Activated T-helper 2 cell treated with anti-CD3 and anti-CD28 coated beads, Interferon-gamma antibody, Interleukin-2, Interleukin-4, amounts not matched to agents 10 μg/mL and 5 μg/mL and 100 μg/mL, durations not matched to agents 14 hours and 24 hours and 36 hours (primary cell): ENCODE measurements at places on chromosomes 1 and 21. TPM values are rescaled to one million over a fixed set of nuclear protein-coding genes. Genes with fewer than 3 reads are reported as not detected.

DNA sequence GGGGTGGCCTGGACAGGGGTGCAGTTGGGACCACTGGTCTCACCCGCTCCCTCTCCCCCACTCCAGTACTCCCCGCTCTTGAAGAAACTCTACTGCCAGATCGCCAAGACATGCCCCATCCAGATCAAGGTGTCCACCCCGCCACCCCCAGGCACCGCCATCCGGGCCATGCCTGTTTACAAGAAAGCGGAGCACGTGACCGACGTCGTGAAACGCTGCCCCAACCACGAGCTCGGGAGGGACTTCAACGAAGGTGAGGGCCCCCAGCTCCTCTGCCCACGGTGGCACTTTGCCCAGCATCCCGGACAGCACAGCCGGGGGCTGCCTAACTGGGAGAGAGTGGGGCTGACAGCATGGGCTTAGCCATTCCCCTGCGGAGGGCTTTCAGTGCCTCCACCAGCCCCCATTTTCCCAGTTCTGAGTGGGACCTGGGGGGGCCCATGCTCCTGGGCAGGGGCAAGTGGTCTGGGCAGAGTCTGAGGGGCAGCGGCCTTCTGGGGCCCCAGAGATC lies 30.2 kb upstream of the CCDC27 start:
- DNase-seq, result no peak

DNA sequence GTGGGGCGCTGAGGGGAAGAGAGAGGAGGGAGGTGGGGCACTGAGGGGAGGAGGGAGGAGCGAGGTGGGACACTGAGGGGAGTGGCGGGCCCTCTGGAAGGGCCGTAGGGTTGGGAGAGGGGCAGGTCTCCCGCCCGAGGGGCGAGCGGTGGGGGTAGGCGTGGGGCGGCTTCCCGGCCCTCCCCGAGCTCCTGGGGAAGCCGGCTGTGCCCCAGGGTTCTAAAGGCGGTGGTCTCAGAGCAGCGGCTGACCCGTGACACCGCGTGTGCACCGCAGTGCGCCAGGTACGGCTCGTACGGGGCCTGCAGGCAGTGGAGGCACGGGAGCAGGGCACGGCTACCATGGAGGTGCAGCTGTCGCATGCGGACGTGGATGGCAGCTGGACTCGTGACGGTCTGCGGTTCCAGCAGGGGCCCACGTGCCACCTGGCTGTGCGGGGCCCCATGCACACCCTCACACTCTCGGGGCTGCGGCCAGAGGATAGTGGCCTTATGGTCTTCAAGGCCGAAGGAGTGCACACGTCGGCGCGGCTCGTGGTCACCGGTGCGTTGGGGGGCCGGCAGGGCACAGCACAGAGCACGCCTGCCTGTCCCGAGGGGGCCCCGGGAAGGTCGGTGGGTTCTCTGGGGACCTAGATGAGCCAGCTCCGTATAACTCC lies 68.5 kb downstream of the OBSCN start:
- peak; percentile 6 for DNase-seq

GRCh38 chr21:29318354-29318753 lies 19.6 kb downstream of the BACH1 start:
- DNase-seq, result no peak

DNA sequence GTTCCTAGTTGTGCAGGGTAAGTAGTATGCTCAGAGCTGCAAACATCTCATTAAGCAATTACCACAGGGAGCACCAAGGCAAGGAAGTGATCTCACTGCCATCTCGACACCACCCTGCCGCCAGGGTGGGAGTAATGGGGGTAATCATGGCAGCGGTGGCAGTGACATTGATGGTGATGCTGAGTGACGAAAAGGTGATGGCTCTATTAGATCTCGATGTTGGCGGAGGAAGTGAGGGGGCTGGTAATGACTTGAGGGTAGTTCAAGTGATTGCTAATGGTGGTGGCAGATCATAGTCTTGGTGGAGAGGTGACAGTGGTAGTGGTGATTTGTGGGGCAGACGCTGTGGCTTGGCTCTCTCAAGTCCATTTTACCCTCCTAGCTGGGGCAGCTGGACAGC lies 25.4 kb upstream of the TENT5B start:
- DNase-seq, result no peak

DNA sequence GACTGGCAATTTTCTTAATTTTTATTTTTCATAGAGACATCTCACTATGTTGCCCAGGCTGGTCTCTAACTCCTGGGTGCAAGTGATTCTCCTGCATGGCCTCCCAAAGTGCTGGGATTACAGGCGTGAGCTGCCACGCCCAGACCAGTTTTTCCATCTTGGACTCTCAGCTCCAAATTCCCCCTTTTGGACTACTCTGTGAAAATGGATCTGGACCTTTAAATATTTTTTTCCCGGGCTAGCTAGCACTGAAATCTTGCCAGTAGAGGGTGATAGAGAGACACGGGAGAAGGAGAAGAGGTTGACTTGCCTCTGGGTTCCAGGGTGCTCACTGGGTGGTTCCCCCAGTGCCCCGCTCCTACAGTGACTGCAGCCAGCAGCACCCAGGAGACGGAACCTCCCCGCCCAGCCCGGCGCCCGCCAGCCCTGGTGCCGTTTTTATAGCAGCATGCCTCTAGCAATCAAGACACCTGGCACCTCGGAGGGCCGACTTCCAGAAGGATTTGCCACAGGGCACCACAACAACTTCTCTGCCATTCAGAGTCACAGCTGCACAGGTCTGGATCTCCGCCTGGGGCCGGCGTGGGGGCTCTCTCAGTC lies 34.7 kb upstream of the SCCPDH start:
- peak; percentile 22 for DNase-seq

DNA sequence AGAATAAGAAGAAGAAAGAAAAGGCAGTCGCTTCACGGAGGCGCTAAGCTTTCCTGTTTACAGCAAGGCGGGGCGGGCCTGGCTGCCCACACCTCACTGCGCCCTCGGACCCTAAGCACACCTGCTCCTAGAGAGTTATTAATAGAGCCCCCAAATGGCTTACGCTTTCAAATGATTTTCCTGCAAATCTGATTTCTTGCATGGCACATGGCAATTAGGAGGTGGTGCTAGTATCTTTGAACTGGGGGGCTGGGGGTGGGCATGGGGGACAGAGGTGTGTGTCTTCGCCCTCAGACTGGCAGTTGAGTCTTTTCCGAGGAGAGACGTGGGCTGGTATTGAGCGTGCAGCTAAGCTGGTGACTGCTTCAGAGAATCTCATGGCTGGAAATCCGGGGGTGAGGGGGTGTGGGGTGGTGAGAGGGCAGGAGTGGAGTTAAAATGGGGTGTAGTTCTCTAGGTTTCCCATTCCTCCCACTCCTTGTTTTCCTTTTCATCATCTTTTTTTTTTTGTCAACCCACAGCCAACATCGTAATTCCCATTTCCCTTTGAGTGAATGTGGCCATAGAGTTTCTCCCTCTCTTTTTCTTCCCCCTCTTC lies 1.3 kb downstream of the S1PR1 start:
- DNase-seq, result peak; percentile 34

GRCh38 chr1:7970246-7970645 lies 8.7 kb downstream of the PARK7 start:
- no peak for DNase-seq

GRCh38 chr1:19232524-19232846 lies 18.8 kb downstream of the EMC1 start:
- no peak for DNase-seq

GRCh38 chr1:178609015-178609414 lies 96.1 kb downstream of the TEX35 start:
- DNase-seq, result no peak

- DNase-seq, result no peak
These were observed 10.8 kb upstream of the SOX13 start for GRCh38 chr1:204062106-204062505.

DNA sequence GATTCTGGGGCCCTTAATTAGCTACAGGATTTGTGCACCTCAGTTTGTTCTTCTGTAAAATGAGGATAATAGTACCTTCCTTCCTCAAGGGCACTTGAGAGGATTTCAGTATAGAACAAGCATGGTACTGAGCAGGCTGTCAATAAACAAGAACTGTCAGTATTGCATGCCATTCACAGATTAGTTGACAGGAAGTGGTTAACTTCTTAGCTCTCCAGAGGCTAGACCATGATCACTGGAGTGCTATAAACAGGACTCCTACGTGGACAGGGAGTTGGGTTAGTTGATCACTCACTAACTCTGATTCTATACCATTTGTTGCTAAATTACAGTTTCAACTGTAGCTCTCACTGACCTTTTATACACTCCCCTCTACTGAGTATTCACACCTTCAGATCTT lies 126.2 kb upstream of the DAB1 start:
- no peak for DNase-seq

GBP7 gene
- not detected in 2 replicates for total RNA-seq

VWA5B1 gene
- total RNA-seq, result not detected in 2 replicates

- no peak for DNase-seq
These were observed 94.5 kb downstream of the GLIS1 start for GRCh38 chr1:53644496-53644895.

- DNase-seq, result no peak
These were observed 99.2 kb upstream of the B3GALT2 start for GRCh38 chr1:193285641-193286040.

DNA sequence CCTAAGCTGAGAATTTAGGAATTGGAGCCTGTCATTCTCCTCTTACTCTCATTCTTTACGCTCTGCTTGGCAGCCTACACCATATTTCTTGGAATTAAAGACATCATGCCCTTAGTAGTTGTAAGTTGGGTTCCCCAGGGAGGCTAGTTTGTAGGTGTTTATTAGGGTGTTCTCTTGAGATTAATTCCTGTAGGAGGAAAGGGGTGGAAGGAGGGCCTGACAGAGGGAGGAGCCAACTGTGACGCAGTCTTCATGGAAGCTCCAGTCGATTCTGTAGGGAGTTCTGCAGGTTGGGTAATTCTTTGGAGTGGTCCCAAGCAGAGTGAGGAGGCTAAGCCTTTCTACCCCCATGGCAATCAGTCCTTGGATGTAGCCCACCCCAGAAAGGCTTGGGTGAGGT lies 111.4 kb downstream of the HHAT start:
- no peak for DNase-seq

AADACL4 gene
- not detected in 2 replicates for total RNA-seq

TRAPPC3 gene
- 68.4 and 71.5 TPM in 2 replicates for total RNA-seq

GRCh38 chr1:93471911-93472310 lies 24.0 kb downstream of the FNBP1L start:
- no peak for DNase-seq
